ENCODE measurements at places on chromosomes 2 and 18.

DNA sequence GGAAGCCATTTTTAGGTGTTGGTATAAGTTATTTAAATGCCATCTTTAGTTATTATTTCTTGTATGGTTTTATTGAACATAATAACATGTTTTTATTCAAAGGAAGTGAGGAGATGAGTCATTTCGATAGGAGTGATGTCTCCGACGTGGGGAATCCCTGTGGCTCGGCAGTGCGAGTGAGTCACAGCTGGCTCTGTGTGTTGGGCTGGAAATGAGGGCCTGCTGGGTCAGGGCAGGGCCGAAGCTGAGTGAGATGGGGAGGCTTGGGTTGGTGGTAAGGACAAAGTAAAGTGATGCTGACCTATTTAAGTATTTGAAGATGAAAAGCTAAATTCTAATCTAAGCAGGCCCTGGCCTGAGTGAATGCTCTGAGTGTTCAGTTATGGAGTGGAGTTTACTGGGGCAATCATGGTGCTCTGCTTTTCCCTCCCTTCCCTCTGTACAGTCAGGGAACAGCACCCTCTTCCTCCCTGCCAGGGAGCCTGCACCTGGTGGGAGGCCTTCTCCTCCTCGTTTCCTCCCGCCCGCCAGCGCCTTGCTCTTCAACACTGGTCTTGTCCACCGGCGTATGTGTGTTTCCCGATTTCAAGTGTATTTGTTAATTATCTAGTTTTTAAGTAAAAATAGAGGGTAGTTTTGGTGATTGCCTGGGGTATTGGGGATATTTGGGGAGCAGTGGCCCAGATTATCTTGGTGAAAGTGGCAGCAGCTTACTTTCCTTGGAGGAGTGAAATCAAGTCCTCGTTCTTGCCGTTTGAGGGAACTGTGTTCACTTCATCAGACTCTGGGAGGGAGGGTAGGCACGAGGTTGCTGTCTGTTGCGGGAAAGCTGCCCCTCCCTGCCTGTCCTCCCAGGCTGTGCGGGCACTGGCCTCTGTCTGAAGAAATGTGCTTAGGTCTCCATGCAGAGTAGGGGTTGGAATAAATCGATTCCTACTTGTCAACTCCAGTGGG lies 157.0 kb downstream of the LDLRAD4 start:
- DNase-seq, result peak; percentile 84

DNA sequence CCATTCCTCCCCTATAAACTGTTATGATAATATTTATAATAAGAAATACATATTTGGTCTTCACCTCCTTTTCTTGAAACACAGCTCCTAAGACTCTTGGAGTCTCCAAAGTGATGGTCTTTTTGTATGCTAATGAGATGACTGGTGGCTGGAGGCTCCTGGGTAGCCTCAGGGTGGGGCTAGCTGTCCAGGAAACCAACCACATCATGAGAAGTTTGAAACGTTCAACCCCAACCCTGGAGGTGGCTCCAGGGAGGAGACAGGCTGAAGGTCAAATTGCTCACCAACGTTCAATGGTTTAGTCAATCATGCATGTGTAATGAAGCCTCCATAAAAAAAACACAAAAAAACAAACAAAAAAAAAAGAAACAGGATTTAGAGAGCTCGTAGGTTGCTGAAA lies 298.7 kb upstream of the MGAT5 start:
- DNase-seq, result no peak

DNA sequence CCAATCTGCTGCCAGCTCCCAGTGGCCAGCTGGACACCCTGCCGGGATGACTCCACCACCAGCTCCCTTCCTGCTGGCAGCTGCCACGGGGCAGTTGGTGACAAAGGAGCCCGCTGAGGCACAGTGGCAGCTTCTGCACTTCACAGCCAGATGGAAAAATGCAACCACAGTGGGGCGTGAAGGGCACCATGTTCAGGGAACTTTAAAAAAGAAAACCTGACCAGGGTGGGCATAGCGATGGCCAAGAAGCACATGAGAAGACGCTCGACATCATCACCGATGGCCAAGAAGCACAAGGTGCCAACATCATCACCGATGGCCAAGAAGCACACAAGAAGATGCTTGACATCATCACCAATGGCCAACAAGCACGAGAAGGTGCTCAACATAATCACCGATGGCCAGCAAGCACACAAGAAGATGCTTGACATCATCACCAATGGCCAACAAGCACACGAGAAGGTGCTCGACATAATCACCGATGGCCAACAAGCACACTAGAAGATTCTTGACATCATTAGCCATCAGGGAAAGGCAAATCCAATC lies 243.5 kb downstream of the EIPR1 start:
- DNase-seq, result no peak

- DNase-seq, result no peak
Measured at GRCh38 chr2:71746946-71747501, 293.7 kb downstream of the DYSF start.

GRCh38 chr2:169072163-169072925 lies 3.0 kb downstream of the DHRS9 start:
- no peak for DNase-seq

GRCh38 chr2:159859583-159859982 lies 61.6 kb upstream of the CD302 start:
- DNase-seq, result no peak

DNA sequence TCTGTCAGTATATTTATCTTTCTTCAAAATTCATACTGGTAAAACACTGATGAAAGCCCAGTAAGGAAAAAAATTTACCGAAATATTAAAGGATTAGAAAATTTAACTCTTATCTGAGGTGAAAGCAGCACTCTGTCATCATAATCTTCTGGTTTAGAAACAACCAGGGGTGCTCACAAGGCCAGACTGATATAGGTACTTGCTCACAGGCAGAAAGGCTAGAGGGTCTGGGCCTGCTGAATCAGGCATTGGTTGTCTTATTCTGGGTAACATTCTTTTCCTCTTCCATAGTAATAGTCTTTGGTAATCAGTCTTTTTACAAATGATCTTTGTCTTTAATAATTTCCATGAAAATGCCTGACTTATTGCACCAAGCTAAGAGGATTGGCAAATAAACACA lies 221.4 kb upstream of the TFPI start:
- no peak for DNase-seq

DNA sequence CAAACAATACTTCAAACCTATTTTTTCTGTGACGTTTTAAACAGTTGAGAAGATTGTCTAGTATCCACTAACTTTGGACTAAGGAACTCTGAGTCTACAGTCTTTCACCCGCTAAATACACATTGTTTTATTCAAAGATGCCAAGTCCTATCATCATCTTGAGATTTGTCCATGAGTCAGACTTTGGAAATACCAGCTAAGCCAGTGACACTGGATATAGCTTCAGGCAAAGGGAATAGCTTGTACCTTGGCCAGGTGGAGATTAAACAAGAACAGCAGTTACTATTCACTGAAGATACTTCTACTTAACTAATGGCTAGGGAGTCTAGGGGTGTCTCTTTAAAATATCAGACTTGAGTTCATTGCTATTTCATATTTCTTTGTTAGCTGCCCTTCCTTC lies 137.5 kb downstream of the COMMD1 start:
- no peak for DNase-seq

- DNase-seq, result no peak
Measured at GRCh38 chr2:192500550-192501200, 305.9 kb upstream of the TMEFF2 start.

GRCh38 chr18:75045272-75045671 lies 163.7 kb downstream of the PTGR3 start:
- DNase-seq, result no peak

DNA sequence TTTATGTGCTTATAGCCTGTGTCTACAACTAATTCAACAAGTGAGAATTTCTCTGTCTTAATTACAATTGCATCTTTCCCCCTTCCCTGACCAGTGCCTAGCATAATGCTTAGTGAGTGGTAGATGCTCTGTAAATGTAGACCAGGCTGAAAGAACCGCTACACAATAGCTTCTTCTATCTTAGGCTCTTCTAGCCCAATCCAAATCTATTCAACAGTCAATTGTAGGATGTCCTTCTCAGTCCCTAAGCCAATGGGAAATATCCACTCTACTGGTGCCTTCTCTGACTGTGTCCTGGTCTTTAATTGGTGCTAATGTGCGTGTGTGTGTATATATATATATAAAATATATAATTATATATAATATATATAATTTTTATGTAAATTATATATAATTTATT lies 34.1 kb upstream of the GCC2 start:
- DNase-seq, result no peak

DNA sequence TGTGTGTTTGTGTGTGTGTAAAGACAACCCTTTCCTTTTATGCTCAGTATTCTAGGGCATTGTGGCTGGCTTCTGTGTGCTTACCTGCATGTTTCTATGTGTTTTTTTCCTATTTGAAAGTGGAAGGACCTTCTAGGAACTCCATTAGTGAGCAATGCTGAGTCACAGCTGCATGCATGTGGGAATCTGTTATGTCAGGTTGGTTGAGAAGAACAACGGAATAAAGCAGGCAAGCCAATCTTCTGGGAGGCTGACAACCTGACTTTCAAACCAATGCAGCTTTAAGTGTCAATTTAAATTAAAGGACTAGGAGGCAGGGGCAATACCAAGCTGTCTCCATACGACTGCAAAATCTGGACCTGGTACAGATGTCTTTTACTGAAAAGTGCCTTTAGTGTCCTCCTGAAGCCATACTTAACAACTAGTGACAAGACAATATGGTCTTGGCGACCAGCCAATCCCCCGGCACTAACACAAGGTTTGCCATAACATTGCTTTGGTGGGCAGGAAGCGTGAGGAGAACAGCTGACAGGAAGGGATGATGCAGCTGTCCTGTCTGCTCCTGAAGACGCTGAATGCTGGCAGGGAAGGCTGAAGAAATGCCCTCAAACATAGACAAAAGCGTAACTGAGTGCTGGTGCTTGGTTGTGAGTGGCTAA lies 514.7 kb upstream of the CDH7 start:
- DNase-seq, result no peak

DNA sequence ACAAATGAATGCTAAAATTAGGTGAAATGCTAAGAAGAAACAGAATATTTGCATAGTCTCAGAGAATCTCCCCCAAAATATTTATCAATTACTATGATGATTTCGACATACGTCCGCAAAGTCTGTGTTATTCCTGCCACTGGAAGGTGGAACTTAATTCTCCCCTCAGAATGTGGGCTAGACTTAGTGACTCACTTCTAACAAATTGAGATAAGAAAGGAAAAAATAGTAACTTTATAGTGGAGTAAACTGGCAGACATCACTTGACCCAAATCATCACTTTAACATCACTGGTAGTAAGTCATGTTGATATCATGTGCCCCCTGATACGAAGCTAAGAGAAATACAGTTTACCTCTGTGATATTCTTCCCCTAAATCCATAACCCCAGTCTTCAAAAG lies 23.5 kb downstream of the HADHB start:
- no peak for DNase-seq

DNA sequence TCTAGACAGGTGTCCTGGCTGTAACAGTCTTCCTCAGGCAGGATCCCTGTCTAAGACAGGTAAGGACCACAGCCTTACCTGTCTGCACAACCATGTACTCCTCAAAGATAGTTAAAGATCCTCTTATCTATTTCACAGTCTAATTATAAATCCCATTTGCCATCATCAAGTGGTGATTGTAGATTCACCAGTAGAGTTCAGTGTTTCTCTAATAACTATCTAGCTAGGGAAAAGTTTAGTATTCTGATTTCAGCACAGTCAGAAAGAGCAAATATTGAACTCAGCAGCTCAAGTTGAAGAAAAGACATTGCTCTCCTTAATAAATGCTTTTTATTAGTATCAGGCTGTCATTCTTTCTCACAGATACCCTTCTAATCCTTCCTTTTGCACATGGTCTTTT lies 1305.5 kb upstream of the NXPH2 start:
- no peak for DNase-seq

DNA sequence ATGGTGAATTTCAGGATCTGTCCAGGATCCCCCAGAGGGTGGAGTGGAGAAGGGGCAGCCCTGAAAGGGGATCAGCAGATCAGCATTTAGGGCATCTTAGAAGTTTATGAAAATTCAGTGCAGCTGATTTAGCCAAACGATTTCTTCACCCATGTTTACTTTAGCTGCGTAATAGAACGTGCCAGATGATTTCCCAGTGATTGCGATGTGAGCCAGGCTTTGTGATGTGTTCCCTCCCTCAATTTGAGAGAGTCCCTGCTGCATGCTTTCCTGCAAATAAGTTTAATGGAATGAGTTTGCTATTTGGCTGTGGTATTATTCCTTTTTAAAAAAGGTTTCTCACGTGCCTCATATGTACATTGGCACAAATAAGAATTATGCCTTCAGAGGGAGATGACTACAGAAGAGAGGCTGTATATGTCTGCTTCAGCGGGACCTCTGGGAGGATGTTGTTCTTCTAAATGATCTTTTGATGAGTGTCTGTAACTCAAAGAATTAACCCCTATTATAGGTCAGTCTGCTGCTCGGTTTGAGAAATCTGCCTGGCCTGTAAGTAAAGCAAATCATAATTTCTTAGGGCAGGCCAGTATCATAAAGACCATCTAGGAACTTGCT lies 111.9 kb downstream of the MRO start:
- no peak for DNase-seq

DNA sequence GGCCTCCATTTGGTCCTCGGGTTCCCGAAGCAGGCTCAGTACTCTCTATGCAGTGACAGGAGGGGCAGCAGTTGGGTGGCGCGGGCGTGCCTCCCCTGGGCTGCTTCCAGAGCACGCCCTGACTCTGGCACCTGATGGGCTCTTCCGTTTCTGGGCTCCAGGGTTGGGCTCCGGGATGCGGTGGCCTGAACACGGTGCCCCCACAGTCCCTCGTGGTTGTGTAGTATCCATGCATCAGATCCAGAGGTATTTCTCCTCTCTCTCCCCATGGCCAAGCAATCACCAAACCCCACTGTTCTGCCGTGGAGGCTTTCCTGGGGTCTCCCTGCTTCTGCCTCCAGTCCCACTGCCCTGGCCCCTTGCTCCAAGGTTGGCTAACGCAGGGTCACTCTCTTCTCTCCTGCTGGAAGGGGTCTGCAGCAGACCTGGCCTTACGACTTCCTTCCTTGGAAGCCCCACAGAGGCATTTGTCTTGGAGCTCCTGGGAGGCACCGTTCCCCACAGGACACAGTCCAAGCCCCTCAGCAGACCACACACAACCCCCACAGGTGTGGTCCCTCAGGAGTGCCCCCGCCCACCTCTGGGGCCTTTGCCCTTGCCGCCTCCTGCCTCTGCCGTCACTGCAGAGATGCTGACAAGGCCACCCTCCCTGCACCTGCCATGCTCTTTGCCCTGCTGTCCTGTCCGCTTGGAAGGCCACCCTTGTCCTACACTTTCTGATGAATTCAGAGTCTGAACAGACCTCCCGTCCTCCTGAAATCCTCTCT lies 136.6 kb upstream of the ASB18 start:
- DNase-seq, result no peak

GRCh38 chr2:233513953-233514655 lies 52.5 kb downstream of the USP40 start:
- DNase-seq, result no peak

- DNase-seq, result no peak
Measured at GRCh38 chr18:51077217-51077616, 47.2 kb downstream of the SMAD4 start.

GRCh38 chr2:38097988-38098385 lies 22.0 kb upstream of the CYP1B1 start:
- no peak for DNase-seq

DNA sequence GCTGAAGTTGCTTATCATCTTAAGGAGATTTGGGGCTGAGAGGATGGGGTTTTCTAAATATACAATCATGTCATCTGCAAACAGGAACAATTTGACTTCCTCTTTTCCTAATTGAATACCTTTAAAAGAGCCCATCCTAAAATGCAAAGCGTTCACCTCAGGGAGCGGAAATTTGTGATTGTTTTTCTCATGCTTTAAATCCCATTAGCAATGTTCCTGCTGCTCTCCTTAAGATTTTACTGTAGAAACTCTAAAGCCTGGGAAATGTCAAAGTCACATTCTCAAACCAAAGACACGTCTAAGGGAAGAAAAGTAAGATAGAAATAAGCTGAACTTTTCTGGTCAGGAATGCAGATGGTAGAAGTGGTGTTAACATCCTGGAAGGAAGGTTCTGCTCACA lies 285.8 kb upstream of the MAP2 start:
- DNase-seq, result no peak
